Testis (tissue), 5 donors: ENCODE measurements at places on chromosomes 7 and 10. TPM values are rescaled to one million over a fixed set of nuclear protein-coding genes. Genes with fewer than 3 reads are reported as not detected.

Gene ADIRF
- 35.0 TPM for total RNA-seq

Gene KCNH2
- total RNA-seq: 247 TPM

Gene SPDYE11
- 1.9 TPM for total RNA-seq

Gene WNT8B
- total RNA-seq: 0.37 TPM

Gene TEX47
- 8.9 TPM for total RNA-seq

Gene TLX1
- total RNA-seq: 1.7 TPM

Gene TWIST1
- 11.7 TPM for total RNA-seq

Gene MUC12
- 6.2 TPM for total RNA-seq

DNA sequence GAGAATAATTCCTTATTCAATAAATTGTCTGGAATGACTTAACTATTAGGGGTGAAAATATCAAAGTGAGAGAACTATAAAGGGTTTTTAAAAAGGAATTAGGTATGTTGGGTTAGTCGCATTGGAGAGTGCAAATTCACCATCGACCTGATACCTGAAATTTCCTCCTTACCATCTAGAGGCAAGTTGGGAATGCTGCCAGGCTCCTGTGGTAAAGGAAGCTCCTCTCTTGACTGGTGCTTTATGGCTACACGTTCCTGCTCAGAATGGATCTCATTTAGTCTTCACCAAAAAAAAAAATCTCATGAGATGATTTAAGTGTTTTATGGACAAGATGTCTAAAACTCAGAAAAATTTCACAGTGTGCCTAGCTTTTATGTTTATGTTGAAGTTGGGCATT lies 129.8 kb downstream of the EGFR start:
- DNase-seq: no peak

- no peak for DNase-seq
These were observed 90.8 kb downstream of the MCU start for GRCh38 chr10:72782649-72783330.

DNA sequence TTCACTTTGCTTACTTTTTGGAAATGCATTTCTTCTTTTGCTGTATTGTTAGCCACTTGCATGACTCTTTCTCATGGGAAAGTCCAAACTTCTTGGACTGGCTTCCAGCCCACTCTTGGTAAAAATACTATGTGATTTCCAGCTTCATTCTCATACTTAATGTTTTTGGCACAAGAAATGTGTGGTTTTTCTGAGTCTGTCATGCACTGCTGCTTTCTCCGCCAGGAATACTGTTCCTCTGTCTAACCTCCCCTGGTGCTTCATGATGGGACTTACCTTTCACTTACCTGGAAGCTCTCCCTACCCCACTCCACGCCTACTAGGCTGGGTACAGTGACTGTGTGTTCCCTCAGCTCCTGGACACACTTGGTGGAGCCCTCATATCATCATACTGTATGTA lies 18.7 kb downstream of the MGAM2 start:
- no peak for DNase-seq

DNA sequence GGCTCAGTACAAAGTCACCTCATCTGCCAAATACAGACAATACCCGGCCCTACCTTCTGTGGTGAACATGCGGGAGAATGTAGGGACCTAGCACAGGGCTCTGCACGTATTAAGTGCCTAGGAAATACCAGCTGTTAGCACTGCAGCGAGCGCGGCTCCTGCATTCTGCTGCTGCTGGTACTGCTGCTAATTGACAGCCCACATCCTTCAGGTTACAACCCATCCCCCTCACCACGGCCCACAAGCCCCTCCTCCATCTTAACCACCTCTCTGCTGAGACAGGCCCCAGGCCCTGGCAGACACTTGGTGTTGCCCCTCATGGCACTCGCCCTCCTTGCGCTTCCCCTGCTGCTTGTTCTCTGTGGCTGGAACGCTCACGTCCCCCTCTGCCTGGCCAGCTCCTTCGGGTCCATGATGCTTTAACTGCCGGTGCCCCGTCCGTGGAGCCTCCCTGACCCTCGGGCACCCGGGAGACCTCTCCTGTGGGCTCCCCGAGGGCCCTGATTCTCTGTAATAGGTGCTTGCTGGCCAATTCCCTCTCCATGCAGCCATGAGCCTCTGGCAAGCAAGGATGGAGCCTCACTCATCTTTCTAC lies 53.3 kb upstream of the LOXL4 start:
- no peak for DNase-seq

DNA sequence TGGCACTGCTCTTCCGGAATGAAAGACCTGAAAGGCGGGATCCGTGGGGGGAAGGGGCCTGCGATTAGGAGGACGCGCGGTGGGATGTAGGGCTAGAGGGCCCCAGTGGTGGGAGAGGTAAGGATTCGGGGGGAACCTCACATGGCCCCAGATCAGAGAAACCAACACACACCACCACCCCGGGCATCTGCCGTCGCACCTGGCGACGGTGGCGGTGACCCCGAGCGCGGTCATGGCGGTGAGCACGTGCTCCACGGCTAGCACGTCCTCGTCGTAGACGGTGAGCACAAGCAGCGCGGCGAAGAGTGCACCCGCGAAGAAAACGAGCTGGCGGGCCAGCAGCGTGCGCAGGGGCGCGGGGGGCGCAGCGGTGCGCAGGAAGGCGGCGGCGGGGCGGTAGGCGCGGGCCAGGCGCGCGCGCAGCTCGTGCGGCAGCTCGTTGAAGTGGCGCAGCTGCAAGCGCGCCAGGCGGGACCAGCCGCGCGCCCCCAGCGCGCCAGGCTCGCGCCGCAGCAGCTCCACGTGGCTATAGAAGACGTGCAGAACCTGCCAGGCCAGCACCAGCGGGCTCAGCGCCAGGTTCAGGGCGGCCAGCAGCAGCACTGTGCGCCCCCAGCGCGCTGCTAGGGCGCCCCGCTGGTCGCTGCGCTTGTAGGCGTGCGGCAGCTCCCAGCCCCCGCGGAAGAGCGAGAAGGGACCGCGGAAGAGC lies 5.7 kb downstream of the ATG9B start:
- peak; percentile 38 for DNase-seq

GRCh38 chr10:101889256-101890210 lies 45.9 kb upstream of the KCNIP2 start:
- peak; percentile 88 for DNase-seq

DNA sequence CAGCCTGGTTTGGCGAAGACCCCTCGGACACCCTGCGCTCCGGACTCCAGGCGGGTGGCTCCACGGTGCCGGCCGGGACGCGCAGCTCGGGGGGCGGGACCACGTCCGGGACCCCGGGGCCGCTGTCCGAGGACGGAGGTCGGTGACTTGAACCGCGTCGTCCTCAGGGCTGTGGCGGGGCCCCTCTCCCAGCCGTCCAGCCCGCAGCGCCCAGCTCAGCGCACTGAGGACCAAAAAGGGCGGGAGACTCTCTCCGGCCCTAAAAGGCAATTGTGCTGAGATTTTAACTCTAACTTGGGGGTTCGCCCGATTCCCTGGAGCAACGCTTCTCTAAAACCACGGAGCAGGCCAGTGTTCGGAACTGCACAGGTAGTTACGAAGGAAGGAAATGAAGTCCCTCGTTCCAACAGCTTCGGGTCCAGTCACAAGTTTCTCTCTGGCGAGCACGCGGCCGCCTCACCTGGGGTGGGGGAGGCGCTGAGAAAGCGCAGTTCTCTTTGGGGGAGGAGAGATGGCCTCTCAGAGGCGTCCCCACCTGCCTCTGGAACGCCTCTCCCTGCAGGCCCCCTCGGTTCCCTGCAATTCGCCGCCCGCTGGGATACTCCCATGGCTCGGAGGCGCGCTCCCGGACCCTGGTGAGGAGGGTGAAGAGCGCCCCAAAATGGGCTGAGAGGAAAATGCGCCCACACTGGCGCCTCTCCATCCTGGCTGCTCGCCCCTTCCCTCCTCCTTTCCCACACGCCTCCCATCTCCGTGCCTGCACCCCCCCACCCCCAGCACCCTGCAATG lies 352.7 kb downstream of the DNAJB6 start:
- peak; percentile 13 for DNase-seq

DNA sequence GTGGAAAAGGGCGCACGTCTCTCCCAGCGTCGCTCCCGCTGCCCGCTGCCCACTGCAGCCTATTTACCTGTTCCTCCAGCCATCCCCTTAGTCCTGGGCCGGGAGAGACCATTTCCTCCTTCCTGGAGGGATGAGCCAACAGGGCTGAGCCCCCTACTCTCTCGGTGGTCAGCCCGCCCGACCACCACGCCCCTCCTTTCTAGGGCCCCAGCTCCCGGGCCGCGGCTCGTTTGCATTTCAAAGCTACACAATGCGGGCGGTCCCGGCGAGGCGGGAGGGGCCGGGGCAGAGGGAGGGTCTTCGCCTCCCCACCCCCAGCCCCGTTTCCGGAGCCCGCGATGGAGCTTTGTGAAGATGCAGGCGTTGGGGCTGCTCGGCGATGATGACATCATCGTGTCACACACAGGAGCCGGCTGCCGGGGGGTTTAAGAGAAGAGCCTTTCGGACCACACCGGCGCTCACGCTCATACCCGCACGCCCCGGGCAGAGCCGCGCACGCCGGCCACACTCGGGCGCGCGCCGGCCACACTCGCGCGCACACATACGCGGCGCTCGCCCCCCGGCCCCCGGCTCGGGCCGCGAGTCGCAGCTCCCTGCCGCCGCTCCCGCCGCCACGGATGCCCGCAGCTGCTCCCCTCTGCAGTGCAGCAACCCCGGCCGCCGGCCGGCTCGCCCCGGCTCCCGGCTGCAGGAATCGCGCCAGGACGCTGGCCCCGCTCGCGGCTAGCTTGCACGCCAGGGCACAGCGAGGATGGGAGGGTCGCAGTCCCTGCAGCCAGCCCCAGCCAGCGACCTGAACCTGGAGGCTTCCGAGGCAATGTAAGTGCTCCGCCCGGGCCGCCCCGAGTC lies 107.7 kb upstream of the BTBD16 start:
- peak; percentile 31 for DNase-seq

DNA sequence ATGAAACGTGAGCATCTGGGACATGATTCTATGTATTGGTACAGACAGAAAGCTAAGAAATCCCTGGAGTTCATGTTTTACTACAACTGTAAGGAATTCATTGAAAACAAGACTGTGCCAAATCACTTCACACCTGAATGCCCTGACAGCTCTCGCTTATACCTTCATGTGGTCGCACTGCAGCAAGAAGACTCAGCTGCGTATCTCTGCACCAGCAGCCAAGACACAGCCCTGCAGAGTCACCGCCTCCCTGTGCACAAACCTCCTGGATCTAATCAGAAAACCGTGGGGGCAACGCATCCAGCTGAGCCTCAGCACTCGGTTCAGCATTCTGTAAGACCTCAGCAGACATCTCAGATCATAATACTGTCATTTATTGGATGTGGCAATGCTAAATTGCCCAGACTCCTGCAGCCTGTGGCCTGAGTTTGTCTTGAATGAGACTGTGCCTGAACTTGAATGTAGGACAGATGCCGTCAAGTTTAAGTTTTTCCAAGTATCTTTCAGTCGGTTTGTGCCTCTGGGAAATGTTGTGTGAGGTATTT lies 41.5 kb upstream of the PRSS58 start:
- DNase-seq: no peak

DNA sequence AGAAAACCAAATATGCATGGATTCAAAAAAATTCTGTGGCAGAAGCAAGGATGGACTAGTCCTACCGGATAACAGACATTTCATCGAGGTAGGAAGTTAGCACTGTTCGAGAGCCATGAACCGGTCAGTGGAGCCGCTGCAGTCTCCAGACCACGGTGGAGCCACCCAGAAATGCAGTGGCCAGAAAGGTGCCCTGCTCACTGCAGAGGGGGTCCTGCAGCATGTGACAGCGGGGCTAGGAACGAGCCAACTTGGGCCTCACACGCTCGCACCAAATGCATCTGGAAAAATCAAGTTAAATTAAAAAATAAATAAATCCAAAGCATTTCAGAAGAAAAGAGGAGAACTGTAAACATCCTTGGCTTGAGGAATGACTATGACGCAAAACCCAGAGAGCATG lies 13.1 kb upstream of the CFAP46 start:
- DNase-seq: no peak

- no peak for DNase-seq
These were observed 129.1 kb upstream of the ITGB1 start for GRCh38 chr10:33087152-33087551.

- no peak for DNase-seq
These were observed 75.3 kb downstream of the SVOPL start for GRCh38 chr7:138625849-138626230.

- DNase-seq: no peak
These were observed 143.9 kb upstream of the LYZL2 start for GRCh38 chr10:30773501-30773900.

GRCh38 chr7:45882465-45882810 lies 5.8 kb upstream of the IGFBP1 start:
- no peak for DNase-seq

GRCh38 chr10:132669208-132669861 lies 116.6 kb downstream of the NKX6-2 start:
- no peak for DNase-seq

- DNase-seq: no peak
These were observed 75.6 kb downstream of the GRM8 start for GRCh38 chr7:127177156-127177555.
